ENCODE measurements at places on chromosomes 12 and 14. TPM values are rescaled to one million over a fixed set of nuclear protein-coding genes. Genes with fewer than 3 reads are reported as not detected.

DNA sequence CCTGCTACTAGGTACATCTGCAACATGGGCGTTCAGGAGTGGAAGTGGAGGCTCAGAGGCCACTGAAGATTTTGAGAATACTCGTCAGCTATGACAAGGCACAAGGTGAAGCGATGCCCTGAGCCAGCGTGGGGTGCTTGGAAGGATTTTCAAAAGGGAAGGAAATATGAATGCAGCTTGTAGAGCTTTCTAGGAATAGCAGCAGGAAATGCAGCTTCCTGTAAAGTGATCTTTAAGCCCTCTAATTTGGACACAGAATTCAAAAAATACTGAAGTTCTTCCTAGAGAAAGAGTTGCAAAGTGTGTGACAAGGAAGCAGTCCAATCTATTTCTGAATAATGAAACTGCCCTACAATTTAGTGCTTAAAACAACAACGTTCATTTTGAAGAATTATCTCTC, 13.2 kb upstream of the C1S start:
- no peak overlapping the region for H3K4me3 ChIP-seq
- H3K27me3 ChIP-seq: no peaks in the 10 kb centered on the region
- no peak for DNase-seq
- no peak overlapping the region for H3K27ac ChIP-seq
- no peaks in the 10 kb centered on the region for H3K4me1 ChIP-seq

- H3K27me3 ChIP-seq: no peaks in the 10 kb centered on the region
- no peaks in the 10 kb centered on the region for H3K36me3 ChIP-seq
- DNase-seq: no peak
- H3K4me3 ChIP-seq: no peak overlapping the region
These were observed 9.5 kb downstream of the CATSPERB start for GRCh38 chr14:91722386-91722785.

- no peak overlapping the region for H3K27ac ChIP-seq
- H3K4me1 ChIP-seq: no peaks in the 10 kb centered on the region
- DNase-seq: peak; percentile 88
- no peak overlapping the region for H3K4me3 ChIP-seq
These were observed 47.7 kb upstream of the ERGIC2 start for GRCh38 chr12:29428633-29429032.

DNA sequence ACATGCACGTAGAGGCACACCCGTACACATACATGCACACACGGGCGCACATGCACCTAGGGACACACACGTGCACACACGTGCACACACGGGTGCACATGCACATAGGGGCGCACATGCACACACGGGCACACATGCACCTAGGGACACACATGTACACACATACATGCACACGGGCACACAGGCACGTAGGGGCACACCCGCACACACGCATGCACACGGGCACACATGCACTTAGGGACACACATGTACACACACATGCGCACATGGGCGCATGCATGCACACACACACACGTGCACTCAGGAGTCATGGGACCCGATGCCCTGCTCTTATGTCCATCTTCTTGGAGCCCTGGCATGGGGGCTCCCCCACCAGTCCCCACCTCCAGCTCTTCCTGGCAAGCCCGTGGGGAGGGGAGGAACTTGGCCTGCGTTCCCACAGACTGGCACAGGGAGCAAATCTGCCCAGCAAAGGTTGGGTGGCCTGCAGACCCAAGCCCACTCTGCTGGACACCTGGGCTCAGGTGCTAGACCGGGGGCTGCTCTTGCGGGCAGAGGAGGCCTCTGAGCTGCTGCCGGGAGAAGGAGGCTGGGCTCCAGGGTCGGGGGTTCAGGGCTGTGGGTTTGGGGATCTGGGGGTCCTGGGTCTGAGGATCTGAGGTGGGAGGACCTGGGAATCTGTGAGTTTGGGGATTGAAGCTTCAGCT, 51.4 kb downstream of the KIF26A start:
- H3K36me3 ChIP-seq: no peaks in the 10 kb centered on the region
- no peaks in the 10 kb centered on the region for H3K27me3 ChIP-seq
- no peaks in the 10 kb centered on the region for H3K4me1 ChIP-seq

DNA sequence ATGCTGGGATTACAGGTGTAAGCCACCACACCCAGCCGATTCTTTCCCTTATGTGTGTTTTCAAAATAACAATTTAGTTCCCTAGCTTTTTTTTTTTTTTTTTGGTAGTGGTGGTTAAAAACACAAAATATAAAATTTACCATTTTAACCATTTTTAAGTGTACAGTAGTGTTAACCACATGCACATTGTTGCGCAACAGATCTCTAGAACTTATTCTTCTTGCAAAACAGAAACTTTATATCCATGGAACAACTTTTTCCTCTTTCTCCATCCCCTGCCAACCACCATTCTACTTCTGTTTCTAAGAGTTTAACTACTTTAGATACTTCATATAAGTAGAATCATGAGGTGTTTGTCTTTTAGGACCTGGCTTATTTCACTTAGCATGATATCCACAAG, 1.1 kb upstream of the NDUFA12 start:
- H3K36me3 ChIP-seq: peaks cover 6% of the 10 kb centered on the region
- no peaks in the 10 kb centered on the region for H3K27me3 ChIP-seq
- H3K4me3 ChIP-seq: no peak overlapping the region
- DNase-seq: no peak
- no peaks in the 10 kb centered on the region for H3K4me1 ChIP-seq

- H3K36me3 ChIP-seq: no peaks in the 10 kb centered on the region
- no peak for DNase-seq
- no peaks in the 10 kb centered on the region for H3K27me3 ChIP-seq
- no peaks in the 10 kb centered on the region for H3K4me1 ChIP-seq
- no peak overlapping the region for H3K27ac ChIP-seq
These were observed 502.2 kb upstream of the USP15 start for GRCh38 chr12:61757831-61758505.

Gene FSCB
- not detected for polyA plus RNA-seq

Gene TESPA1
- not detected for polyA plus RNA-seq
